ENCODE measurements at places on chromosomes 5 and 9.

DNA sequence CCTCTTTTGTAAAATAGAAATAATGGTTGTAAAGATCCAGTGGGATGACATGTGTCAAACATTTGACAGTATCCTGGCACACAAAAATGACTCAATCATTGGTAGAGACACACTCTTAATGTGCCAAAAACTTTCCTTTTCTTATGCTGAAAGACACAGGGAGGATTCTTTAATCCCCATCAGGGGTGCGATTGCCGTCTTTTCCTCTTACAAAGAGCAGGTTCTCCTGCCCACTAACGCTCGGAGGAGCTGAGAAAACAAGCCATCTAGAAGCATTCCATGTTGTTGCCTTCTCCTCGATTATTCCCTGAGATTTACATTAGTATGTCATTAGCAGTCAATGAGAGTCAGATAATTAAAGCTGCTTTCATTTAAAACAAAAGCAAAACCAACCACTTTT is 342.6 kb upstream of the CCNH start:
- DNase-seq = no peak

- DNase-seq = no peak
Observed at GRCh38 chr5:163498886-163499285, 6.5 kb upstream of the MAT2B start.

DNA sequence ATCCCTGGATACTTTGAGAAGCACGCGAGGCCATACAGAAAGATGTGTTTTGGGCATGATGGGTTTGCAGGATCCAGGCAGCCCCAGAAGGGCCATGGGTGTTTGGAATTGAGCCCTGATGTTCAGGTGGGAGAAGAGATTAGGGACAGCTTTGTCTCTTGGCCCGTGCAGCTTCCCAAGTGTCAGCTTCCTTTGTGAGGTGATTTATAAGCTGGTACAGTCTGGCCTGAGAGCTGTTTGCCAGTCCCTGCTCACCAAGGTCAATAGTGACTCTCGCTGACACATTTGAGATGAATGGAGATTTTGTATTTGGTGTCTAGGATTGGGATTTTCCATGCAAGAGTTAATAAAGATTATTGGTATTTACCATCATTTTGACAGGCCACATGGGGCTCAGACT is 165.9 kb downstream of the ICE1 start:
- DNase-seq = no peak

DNA sequence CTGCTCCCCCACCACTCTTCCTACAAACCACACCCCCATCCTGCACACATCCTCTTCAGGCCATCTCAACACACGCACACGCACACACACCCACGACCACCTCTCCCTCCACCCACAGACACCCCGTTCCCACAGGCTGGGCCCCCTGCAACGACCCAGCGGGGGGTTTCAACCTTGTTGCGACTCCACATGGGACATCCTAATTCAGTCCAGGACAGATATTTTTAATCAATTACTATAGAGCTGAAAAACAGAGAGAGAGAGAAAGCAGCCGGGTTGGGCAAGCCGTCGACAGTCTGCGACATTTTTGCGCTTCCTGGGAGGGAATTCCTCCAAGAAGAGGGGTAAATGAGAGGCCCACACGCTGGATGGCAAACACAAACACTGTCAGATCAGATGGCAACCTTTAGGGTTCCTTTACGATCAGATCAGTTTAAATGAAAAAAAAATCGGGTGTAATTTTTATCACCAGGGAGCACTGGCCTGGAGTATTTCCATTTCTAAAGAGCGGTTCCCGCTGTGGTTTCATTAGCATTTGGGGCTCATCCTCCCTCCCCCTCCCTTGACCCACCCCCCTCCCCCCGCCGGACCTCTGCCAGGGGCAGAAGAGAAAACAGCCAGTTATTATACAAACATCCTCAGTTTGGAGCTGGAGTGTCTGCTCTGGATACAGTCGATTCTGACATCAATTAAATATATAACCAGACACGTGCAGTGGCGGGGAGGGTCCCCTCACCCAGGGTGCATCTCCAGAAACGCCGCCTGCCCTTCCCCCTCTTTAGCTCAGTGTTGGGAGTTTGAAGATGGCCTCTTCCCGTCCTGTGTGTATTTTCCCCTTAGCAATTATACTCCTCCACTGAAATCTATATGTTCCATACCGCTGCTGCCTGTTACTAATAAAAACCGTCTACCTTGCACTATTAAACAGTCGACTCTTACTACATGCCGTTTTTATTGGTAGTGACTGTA is 2.3 kb upstream of the IRX2 start:
- no peak for DNase-seq

GRCh38 chr9:134570711-134571325 is 70.8 kb upstream of the COL5A1 start:
- DNase-seq = no peak

Data from activated CD8-positive, alpha-beta memory T cell treated with anti-CD3 and anti-CD28 coated beads for 48 hours (primary cell).